Amniotic epithelial cell (primary cell): ENCODE measurements at places on chromosomes 16 and 17.
A peak's percentile ranks its signal among the peaks of the same experiment; 100 is the strongest.

GRCh38 chr16:79993629-79994209, 393.2 kb upstream of the MAF start:
- DNase-seq = no peak

DNA sequence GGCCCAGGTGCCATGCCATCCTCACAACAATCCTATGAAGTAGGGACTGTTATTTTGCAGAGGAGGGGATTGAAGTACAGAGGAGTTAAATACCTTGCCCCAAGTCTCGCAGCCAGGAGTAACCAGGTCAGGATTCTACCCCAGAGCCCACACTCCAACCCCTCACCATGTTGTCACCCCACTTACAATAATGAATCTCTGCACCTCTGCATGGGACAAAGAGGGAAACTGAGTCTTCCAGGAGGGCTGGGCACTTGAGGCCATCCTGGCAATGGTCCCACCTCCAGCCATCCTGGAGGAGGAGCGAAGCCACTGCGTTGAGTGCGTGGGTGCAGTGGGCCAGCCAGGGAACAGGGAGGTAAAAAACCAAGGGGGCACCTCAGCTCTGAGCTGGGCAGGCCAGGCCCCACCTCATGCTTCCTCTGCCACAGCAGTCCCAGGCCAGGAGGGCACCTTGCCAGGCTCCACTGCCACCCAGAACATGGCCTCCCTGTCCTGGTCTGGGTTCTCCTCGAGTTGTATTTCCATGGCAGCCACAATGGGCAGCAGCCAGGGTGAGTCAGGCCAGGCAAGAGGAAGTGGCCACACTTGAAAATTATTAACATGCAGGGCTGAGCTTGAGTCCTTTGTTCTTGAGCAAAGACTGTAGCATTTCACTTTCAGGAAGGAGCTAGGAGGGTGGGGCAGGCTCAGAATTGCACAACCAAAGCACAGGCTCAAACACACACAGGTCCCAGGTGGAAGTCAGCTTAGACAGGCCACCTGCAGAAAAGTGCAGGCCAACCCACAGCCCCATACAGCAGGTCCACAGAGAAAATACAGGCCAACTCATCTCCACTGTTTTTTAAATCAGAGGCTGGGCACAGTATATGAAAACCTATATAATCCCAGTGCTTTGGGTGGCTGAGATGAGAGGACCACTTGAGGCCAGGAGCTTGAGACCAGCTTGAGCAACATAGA, 52.1 kb downstream of the CUEDC1 start:
- peak; percentile 76 for DNase-seq

- DNase-seq = no peak
Observed at GRCh38 chr16:78425891-78426510, 326.5 kb downstream of the WWOX start.

GRCh38 chr17:5509482-5509881, 23.1 kb downstream of the MIS12 start:
- DNase-seq = peak; percentile 61

DNA sequence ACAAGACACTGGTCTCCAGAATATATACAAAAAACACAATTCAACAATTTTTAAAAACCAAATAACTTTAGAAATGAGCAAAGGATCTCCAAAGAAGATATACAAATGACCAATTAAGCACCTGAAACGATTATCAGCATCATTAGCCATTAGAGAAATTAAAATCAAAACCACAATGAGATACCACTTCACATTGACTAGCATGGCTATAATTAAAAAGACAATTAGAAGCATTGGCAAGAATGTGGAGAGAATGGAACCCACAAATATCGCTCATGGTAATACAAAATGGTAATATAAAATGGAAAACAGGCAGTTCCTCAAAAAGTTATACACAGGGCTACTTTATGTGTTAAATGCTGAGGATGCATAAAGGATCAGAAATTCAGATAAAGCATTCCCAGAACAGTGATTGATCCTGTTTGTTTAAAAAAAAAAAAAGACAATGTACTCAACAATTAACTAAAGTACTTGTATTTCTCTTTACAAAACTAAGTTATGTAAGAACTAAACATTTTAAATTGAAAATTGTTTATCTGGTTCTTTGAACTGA, 52.5 kb downstream of the KANSL1 start:
- no peak for DNase-seq

GRCh38 chr16:9251026-9251425, 159.6 kb downstream of the HAPSTR1 start:
- DNase-seq = no peak

DNA sequence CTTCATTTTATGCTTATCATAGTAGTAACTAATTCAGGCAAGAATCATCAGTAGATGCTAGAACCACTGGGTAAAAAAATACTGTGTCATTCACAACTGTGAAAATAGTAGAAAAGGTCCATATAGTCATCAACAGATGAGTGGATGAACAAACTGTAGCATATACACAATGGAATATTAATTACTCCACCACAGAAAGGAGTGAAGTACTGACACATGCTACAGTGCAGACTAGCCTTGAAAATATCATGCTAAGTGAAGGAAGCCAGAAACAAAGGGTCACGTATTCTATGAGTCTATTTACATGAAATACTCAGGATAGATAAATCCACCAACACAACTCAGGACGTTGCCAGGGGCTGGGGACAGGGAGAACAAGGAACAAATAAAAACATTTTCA, 13.3 kb downstream of the USP22 start:
- DNase-seq = peak; percentile 60

GRCh38 chr17:47693731-47694580, at the start of gene TBKBP1:
Gene TBKBP1, plus strand, starts transcription at chr17:47694161. Its CDS starts 1,952 bp downstream, at chr17:47696113.
- peak; percentile 52 for DNase-seq

DNA sequence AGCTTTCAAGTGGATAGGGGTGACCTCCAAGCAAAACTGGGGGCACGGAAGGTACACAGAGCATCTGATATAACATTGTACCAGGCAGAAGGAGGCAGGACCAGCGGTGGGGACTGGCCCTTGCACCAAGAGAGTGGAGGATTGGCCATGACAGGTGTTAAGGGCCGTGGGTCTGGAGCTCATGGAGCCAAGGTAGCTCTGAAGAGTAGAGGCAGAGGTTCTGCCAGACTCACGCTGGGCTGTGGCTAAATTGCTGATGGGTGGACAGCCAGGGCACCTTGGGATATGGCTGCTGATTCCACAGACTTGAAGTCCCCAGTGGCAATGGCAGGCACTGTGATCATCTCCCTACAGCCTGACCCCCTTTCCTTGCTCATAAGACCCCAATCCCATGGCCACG, 65.9 kb upstream of the NKD1 start:
- no peak for DNase-seq

DNA sequence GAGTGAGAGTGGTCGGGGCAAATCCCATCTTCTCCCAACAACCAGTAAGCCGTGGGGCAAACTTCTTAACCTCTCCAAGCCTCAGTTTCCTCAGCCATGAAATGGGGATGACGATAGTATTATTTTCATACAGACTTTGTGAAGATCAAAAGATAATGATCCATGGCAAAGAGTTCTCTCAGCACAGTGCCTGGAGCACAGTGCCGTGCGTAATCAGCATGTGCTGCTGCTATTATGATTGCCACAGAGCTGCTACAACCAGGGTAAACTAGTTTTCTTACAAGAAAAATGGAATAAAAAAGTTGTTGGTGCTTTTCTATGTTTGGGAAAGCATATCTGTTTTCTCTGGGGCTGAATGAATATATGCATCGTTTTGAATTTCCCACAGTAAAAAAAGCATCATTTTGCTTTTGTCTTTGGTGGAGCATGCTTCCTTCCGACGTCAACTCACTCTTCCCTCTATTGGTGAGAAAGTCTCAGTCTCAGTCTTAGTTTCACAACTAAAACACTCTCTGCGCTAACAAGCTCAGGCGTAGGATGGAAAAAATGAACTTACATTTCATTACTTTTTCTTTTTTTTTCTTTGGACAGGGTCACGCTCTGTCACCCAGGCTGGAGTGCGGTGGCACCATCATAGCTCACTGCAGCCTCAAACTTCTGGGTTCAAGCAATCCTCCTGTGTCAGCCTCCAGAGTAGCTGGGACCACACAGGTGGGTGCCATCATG, 37.2 kb downstream of the CDK5R1 start:
- no peak for DNase-seq

DNA sequence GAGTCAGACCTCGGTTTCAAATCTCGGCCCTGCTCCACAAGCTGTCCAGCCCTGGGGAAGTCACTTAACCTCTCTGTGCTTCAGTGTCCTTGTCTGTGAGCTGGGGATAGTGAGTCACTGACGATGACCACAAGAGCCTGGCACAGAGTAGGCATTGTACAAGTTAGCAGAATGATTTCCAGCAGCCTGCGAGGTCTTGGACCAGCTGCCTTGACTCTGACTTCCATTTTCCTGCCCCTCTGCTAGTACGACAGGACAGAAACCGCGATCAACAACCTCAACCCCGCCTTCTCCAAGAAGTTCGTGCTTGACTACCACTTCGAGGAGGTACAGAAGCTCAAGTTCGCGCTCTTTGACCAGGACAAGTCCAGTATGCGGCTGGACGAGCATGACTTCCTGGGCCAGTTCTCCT, 20.7 kb downstream of the CPNE2 start:
- peak; percentile 60 for DNase-seq

GRCh38 chr16:15466886-15467781, 32.7 kb downstream of the BMERB1 start:
- peak; percentile 29 for DNase-seq

GRCh38 chr17:19317359-19318095, 45.0 kb downstream of the B9D1 start:
- peak; percentile 71 for DNase-seq

DNA sequence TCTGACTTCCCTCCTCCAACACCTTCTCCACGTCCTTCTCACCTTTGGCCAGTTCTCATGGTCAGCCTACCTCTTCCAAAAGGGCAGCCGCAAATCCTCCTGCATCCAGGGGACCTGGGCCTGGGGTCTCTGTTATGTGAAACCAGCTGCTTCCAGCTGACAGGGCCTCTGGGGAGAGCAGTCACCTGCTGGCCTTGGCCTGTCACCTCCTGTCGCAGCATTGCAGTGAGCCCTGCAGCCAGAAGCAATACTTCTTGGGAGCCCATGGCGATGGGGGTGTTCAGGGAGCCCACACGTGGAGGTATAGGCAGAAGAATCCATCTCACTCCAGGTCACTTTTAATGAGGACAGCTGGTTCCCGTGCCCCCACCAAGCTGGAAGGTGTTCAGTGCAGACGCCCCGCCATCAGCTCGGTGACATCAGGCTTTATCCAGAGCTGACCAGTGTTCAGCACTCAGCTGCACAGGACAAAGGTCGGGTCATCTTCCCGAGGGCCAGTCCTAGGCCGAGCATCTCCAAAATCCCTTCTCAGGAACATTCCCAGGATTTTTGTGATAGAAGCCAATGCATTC, 1.7 kb upstream of the SLC47A2 start:
- DNase-seq = no peak

DNA sequence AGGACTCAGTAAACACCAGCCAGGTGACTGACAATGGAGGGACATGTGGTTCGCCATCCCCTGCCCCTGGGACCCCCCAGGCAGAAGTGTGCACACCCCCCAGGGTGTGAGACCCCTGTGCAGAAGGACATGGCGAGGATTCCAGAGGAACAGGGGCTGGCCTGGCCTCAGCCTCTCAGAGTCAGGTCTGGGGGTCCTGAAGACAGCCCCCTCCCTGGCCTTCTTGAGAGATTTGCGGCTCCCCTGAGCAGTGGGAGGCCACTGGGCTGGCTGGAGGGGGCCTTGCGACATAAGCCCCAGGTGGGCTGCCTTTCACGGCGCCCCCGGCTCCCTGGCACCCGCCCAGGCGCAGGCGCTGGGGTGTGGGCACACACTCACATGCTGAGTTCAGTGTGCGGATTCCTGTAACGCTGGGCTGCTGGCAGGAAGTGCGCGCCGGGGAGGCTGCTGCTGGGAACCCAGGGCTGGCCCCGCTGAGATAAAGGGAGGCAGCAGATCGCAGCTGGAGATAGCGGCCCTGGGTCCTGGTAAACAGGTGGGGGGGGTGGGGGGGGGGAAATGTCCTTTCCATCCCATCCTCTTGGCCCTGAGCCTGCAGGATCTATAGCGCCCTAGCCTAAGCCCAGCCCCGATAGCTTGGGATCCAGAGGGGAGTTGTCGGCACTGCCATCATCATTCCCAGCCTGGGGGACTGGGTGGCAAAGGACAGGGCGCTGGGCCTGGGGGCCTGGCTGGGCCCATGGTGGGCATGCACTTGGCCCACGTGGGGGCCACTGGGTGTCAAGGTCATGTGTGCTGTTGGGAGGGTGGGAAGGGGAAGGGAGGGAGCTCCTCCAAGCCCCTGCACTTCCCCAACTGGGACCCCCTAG, 27.1 kb downstream of the TMEM235 start:
- peak; percentile 90 for DNase-seq

- no peak for DNase-seq
Observed at GRCh38 chr17:71234349-71234748, 886.5 kb upstream of the SOX9 start.

DNA sequence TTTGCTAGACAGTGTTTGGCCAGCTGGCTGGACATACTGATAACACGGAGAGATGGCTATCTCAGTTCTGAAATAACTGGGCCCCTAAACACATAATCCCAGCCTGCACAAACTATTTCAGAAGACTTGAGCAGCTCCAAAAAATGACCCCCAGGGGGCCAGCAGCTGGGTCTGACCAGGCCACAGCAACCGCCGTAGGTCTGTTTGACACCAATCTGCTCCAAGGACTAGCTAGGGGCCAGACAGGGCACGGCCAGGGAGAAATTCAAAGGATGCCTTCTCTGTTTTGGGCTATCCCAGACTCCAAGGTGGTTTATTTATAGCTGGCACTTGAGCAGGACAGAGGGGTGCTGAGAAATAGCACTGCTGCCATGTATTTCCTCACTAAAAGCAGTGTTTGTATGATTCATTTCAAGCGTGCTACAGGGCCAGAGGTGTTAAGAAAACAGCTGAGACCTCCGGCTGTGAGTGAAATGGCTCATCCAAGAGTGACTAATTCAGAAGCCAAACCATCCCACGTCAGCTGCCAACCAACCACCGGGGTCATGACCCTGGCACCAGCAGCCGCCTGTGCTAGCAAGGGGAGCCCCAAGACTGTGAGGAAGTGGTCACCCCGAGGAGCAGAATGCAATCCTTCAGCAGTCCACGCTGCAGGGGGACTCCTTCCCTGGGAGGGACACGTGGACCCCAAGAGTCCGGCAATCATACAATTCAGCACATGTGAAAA, 5.7 kb downstream of the GGA2 start:
- DNase-seq = peak; percentile 93

DNA sequence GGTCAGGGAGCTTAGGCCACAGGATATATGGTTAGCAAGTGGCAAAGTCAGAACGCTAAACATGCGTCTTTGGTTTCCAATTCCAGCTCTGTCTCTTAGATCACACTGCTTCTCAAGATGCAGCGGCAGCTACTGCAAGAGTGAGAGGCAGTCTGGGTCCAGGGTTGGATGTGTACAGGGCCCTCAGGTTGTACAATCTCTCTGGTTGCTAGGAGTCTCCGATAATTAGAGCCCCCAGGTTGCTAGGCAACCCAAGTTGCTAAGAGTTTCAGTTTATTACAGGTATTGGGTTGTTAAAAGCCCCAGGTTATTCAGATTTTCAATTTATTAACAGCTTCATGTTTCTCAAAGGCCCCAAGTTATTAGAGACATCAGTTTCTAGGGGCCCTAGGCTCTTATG, 15.5 kb upstream of the SPACA3 start:
- no peak for DNase-seq

- DNase-seq = no peak
Observed at GRCh38 chr17:3918372-3919122, 2.3 kb upstream of the P2RX1 start.

- no peak for DNase-seq
Observed at GRCh38 chr16:77194295-77195231, 3.6 kb downstream of the MON1B start.

- DNase-seq = no peak
Observed at GRCh38 chr16:22736791-22737190, 77.2 kb upstream of the HS3ST2 start.
